Aorta (tissue), 5 donors: ENCODE measurements at places on chromosomes 5 and 9. TPM values are rescaled to one million over a fixed set of nuclear protein-coding genes. Genes with fewer than 3 reads are reported as not detected.

DNA sequence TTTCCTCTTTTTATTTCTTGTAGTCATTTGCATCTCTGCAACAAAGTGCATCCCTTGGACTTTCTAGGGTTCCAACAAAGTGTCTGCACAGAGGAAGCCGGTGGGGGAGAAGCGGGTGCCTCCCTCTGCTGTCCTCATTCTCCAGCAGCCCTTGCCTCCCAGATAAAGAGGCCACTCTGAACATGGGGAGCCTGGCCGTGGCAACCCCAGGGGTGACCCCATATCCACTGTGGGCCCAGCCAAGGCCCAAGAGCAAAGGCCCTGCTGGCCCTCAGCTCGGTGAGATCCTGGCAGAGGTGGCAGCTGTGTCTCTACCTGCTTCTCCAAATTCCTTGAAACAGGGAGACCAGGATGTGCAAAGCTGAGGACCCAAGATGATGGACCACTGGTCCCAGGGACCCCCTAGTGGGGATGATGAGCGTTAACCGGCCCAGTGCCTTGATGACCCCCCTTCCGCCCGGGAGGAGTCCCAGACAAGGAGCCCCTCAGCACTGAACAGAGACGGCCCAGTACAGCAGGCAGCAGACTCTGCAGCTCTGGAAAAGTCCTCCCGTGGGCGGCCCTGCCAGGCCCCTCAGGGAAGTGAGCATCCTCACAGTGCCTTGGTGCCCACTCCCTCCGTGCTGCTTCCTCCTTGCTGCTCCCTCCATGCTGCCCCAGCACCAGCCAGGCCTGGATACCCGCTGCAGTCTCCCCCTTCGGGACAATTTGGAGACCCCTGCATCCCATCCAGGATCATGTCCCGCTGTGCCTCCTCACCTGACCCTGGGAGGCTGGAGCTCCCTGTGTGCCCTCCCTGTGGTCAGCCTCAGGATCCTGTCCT, 62.5 kb downstream of the MRPL36 start:
- DNase-seq, result no peak

GRCh38 chr9:93183131-93183662, 742 bp upstream of the WNK2 start:
- DNase-seq, result no peak

DNA sequence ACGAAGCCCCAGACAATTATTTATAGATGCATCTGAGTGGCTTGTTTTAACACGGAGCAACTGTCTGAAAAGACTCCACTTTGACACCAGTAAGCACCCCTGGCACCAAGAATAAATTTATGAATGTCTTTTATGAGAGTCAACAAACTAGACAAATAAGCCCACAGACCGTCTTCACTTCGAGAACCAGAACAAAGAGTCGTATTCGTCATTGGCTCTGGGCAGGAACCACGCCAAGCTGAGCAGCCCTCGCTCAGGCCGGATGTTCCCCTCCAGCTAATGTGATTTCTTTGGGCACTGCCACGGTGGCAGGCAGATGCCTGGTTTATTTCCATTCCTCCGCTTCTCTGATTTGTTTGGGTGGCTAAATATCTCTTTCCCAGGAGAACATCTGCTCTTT, 91.9 kb upstream of the STC2 start:
- DNase-seq, result no peak

DNA sequence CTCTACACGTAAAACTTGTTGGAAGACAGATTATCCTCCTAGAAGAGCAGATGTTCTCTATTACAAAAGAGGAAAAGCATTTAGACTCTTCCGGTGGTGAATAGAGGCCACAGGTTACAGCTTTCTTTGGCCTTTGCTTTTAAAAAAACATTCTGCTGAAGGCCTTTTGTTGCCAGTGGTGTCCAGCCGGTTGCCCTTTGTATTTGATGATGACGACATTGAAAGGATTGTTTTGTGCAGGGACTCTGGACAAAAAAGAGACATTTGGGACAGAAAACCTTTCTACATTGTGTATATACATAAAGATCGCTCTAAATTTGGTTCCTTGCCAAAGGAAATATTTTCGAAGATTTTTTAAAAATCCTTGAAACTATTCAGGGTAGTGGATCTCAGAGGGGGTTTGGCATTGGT, 180.3 kb downstream of the C9orf152 start:
- DNase-seq, result no peak

GRCh38 chr9:2496934-2497333, 124.7 kb upstream of the VLDLR start:
- DNase-seq, result no peak

DNA sequence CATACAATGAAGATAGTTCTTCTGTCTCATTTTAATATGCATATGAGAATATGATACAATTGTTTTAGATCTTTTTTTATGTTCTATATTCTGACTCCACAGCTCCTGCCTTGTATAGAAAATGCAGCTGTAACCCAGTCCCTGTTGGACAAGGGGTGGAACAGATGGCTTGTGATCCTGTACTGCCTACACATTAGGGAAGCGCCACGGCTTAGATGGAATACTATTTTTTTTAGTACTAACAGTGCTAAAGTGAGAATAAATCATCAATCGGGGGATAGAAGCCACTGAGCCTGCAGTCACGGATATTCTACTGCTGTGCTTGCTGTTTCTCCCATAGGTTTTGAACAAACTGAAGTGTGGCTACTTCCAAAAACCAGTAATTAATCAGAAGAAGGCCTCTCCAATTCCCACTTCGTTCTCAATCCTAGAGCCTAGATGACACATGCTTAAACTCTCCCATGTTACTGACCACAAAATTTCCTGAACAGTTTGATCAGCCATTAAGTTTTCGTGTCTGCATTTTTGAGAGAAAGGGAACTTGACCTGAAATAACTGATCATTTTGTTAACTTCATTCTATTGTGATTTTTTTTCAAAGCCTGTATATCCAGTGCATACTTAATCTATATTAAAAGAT, 150.3 kb downstream of the CDH18 start:
- DNase-seq, result no peak

GRCh38 chr9:20995616-20996015, 35.8 kb downstream of the HACD4 start:
- DNase-seq, result no peak

GZMA gene
- 0.59 TPM for polyA plus RNA-seq

SPINK4 gene
- polyA plus RNA-seq, result 129 TPM
